SJCRH30 (cell line): ENCODE measurements at places on chromosomes 6 and 20.
A peak's percentile ranks its signal among the peaks of the same experiment; 100 is the strongest.

DNA sequence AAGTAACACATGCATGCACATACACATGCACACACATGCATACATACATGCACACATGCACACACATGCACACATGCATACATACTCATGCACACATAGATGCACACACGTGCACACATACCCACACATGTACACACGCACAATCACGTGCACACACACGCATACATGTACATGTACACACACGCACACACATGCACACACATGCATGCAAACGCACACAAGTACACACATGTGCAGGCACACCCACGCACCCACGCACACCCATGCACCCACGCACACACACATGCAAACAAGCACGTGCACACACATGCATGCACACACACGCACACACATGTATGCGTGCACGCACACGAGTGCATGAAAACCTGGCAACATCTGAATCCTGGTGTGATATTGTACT is 232.7 kb upstream of the CDH4 start:
- DNase-seq: no peak

DNA sequence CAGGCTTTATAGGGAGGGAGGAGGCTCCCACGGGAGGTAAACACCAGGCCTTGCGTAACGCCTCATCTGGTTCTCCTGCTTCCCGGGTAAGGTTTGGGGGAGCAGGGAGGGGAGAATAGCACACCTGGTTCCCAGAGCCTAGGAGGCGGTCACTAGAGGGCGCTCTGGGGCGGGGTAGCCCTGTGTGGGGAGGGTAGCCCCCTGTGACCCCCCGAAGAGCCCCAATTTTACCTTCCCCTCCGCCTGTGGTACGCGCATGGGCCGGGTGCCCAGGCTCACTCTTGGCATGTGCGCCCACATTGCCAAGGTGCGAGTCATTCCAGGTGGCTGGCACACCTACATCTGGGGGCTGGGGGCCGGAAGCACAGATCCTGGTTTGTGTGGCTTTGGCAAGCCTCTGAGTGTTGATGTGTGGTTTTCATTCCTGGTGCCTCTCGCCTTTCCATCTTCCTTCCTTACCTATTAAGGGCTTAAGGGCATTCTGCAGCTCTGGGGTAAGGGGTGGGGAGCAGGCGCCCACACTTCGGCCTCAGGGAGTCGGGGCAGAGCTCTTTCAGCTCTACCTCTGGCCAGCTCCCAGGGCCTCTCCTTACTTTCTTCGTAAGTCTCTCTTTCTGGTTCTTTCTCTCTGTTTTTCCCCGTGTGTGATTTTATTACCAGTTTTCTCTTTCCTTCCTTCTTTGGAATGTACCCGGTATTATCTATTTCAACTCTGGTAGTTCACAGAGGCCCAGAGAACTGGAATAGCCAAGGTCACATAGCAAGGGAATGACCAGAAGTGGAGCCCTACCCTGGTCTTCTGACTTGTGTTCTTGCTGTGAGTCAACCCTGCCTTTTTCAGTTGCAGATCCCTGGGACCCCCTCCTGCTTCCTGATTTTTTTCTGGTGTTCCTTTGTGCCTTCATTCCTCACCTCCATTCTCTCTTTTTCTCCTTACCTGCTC is 492 bp upstream of the RNF39 start:
- DNase-seq: no peak

DNA sequence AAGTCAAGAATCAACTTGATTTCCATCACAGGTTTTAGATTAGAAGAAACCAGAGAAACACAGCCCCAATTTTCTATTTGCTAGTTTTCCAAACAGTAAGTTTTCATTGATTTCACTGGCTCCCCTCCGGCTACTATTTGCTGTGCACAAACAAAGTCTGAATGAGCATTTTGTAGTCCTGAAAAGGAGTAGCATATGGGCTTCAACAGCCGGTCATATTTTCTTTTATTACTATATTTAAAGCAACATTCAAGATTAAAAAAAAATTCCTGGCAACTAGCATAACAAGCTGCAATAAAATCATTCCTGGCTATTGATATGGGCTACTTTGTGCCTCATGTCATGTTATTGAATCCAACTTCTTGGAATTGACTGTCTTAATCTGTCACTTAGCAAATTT is 48.3 kb downstream of the CARMIL1 start:
- no peak for DNase-seq

GRCh38 chr6:36069573-36069972 is 42.0 kb downstream of the MAPK14 start:
- no peak for DNase-seq

DNA sequence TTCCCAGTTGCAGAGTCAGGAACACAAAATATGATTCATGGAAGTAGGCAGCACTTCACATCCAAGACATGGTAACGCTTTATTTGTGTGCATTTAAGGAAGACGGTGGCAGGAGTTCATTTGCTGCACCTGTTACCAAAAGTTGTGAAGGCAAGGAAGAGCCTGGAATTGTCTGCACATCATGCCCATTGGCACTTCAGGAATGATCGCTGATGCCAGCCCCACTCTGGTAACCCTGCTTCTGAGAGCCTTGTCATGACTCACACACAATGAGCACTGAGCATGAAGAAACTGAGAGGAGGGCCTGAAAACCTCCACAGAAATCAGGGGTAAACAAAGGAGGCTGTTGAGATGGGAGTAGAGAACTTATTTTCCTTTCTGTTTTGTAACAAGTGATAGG is 181.1 kb downstream of the RPS12 start:
- DNase-seq: no peak

- no peak for DNase-seq
Observed at GRCh38 chr6:15476631-15477380, 186.0 kb downstream of the DTNBP1 start.

DNA sequence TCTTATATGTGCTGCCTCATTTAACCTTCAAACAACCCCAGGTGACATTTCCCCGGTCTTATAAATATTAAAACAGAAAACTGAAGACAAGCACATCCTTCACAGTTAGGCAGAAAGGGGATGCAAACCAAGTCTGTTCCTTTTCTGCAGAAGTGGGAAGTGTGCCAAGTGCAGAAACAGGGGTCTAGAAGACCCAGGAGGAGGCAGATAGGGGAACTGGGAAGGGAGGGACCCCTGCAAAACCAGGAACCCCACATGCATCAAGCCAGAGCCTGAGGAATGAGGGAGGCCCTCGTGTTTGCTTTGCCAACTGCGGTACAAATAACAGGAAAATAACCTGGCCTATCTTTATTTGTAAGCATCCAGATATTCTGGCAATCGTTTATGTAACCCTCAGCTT is 17.0 kb upstream of the CST3 start:
- DNase-seq: no peak

DNA sequence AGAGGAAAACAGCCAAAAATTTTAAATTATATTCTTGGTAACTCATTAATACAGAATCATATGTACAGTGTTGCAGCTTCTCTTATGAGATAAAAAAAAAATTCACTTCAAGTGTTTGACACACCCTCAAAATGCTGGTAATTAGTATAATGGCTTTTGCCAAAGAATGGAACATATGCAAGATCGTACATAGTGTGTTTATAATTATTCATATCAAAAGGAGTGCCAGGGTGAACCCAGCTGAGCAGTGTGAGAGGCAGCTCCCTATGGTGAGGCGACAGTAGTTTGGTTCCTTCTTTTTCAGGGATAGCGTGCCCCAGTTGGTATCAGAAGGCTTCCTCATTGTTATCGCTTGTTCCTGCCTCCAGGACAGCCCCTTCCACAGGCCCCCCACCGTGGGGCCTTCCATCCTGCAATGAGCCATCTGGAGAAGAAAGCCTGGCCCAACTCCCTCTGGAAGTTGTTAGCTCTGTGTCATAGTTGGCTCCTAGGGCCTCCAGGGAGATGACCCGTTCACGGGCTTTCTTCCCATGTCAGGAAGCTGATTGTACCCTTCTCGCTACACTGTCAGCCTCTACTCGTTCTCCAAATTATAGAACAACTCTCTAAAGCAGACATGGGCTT is 150.7 kb downstream of the FRK start:
- DNase-seq: no peak

DNA sequence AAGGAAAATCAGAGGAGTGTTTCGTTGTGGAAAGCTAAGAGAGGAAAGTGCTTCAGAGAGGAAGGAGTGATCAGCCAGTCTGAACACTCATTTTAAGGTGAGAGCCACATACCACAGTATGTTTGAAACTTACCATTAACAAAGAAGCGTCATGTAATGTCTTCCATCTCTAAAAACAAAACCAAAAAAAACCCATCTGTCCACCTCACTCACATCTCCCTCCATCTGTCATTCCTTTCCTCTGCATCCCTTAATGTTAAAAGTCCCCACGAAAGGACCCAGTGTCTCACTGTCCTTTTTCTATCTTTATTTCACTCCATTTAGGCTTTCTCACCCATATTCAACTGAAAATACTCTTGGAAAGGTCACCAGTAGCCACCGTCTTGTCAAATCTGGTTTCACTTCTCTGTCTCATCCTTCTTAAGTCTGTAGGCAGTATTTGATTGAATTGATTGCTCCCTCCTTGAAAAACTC is 59.4 kb upstream of the GNRH2 start:
- DNase-seq: no peak

GRCh38 chr20:8639112-8639778 is 429.6 kb upstream of the PLCB4 start:
- no peak for DNase-seq

GRCh38 chr20:805713-806112 is 27.8 kb upstream of the FAM110A start:
- DNase-seq: peak; percentile 41

- DNase-seq: no peak
Observed at GRCh38 chr6:154861825-154862224, 128.6 kb downstream of the SCAF8 start.

DNA sequence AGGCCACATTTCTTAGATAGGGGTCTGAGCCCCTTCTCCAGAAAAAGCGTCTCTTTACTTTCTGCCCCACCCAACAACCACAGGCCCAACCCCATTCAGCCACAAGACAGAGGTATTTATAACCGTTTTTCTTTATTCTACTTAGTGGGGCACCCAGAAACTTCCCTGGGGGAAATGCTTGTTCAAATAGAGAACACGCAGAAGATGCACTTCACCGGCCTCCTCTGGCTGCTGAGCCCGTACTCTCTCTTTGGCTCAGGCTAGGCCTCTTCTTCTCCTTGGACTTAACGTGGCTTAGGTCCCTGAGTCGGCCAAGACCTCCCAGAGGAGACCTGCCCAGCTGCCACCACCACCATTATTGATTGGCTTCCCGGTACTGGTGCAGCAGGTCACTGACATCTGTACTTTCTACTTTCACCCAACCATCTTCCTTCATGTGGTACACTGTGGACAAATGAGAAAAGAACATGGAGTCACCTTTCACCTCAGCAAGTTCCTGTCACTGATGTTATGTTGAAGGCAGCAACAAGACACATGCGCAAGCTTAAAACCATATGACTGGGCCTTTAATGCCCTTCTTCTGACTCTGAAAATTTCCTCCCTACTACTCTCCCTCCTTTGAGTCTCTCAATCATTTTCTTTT is 2.2 kb upstream of the TAP2 start:
- DNase-seq: no peak

- peak; percentile 67 for DNase-seq
Observed at GRCh38 chr20:14775778-14776177, 438.4 kb upstream of the FLRT3 start.

DNA sequence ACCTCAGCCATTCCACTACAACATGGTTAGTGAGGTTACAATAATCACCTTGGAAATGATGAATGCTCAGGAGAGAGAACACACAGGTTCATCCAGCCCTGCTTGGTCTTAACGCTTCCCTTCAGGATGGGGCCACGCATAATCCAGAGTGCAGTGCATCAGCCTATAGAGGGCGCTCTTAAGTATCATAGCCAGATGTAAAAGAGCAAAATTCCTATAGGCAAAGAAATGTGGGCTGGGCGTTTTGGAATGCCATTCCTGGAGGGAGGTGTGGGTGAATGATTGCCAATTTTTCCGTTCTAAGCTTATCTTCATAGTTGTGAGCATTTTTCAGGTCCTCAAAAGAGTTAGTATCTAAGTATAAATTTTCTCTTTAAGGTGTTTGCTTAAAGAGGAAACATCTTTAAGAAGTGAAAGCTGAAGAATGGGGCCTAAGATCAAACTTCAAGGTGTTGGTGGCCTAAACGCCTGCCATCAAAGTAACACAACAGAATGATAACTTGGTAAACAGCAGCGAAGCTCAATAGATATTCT is 1.8 kb downstream of the RIPOR2 start:
- DNase-seq: peak; percentile 51

DNA sequence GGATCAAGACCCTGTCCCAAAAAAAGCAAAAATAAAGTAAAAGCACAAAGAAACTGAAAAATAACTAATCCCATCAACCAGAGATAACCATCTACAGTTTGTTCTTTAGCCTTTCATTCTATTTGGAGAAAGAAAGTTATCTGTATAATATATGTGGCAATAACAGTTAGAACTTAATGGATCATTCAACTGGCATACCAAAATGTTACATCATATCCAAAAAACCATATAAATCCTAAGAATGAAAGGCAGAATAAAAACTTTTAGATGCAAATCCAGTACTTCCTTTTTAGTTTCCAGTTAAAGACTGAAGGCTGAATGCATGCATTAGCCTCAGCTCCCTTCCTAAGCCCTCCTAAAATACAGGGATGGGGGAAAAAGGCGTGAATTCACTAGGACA is 25.2 kb downstream of the ILRUN start:
- DNase-seq: no peak

DNA sequence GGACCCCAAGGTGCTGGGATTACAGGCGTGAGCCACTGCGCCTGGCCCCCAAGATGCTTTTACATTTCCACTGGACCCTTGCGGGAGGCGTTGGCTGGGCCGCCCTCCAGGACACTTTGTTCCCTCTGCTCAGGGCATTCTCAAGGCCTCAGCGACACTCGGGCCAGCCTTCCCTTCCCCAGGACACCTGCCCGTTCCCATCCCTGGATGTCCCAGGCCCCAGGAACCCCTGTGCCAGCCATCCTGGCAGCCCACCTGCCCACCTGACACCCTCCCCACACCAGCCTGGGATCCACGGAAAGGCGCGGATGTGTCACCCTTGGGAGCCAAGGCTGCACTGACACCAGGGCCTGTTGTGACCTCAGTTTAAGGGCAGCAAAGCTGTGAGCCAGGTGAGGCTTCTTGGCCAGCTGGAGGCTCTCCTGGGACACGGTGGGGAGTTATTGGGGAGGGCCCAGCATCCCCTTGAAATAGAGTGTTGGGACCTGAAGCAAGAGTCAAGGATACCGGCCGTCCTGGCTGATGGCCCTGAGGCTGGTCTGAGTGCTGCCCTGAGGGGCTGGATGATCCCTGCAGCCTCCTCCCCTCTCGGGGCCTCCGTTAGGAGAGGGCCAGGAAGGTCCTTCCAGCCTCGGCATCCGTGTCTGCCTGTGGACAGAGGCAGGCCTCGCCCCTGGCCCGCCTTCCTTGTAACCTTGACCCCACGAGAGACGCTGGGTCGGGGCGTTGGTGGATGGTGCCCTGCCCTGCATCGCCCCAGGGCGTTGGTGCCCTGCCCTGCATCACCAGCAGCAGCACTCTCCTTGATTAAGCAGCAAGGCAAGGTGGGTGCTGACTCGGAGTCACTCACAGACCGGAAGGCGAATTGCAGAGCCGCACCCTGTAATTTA is 84.2 kb upstream of the BHLHE23 start:
- no peak for DNase-seq

- no peak for DNase-seq
Observed at GRCh38 chr6:105797983-105798453, 288.1 kb upstream of the PRDM1 start.

- DNase-seq: no peak
Observed at GRCh38 chr20:47680804-47681529, 104.3 kb downstream of the SULF2 start.
